Right atrium auricular region (tissue), 2 donors: ENCODE measurements at places on chromosomes 3 and 15. TPM values are rescaled to one million over a fixed set of nuclear protein-coding genes. Genes with fewer than 3 reads are reported as not detected.

DNA sequence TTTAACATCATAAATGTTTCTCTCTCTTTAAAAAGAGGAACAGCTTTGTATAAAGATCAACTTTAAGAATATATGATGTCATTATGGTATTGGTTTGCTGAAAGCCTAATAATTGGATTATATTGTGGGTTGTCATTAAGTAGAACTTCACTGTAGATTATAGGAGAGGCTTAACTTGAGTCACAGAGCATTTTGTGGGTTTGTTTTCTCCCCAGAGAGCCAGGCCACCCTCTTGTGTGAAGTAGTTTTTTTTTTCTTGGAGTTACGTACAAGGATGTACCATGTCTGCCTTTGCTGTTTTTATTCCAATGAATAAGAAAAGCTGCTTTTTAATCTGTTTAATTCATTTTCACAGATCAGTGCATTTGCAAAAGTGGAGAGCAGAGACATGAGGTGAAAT lies 354.8 kb upstream of the TBL1XR1 start:
- no peaks in the 10 kb centered on the region for H3K27me3 ChIP-seq
- no peaks in the 10 kb centered on the region for H3K36me3 ChIP-seq
- no peaks in the 10 kb centered on the region for H3K4me1 ChIP-seq
- H3K27ac ChIP-seq: no peak overlapping the region
- no peak overlapping the region for H3K4me3 ChIP-seq

- no peak overlapping the region for H3K4me3 ChIP-seq
- no peak overlapping the region for H3K27ac ChIP-seq
- no peaks in the 10 kb centered on the region for H3K36me3 ChIP-seq
- no peaks in the 10 kb centered on the region for H3K27me3 ChIP-seq
- H3K4me1 ChIP-seq: no peaks in the 10 kb centered on the region
Observed at GRCh38 chr3:156661155-156661554, 13.2 kb upstream of the TIPARP start.

C3orf20 gene
- total RNA-seq: not detected

DNA sequence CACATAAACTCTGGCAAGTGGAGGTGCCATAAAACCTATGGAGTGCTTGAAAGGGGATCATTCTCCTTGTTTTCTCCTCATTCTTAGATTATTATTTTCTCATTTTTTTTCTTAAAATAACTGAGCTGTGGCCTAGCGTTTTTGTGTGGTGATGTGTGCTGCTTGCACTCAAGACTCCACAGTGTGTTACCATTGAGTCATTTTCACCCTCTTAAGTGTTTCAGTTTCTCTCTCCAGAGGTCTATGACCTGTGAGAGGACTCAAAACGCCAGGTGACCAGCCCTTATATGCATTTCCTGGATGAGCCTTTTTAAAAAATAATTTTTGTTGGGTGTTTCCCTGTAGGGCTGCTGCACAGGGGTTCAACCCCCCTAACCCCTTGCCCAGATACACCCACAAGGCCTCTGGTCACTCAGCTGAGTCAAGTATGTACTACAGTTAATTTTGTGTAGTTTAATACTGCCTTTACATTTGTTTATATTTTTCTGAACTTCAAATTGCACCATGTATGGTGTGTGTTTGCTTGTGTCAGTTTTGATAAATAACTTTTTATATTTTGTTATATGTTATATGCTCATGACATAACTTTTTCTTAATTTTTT lies 15.4 kb upstream of the BTLA start:
- DNase-seq: no peak
- no peaks in the 10 kb centered on the region for H3K4me1 ChIP-seq
- no peak overlapping the region for H3K4me3 ChIP-seq

- H3K4me3 ChIP-seq: no peak overlapping the region
- H3K4me1 ChIP-seq: no peaks in the 10 kb centered on the region
Observed at GRCh38 chr3:11470031-11470853, 173.5 kb downstream of the VGLL4 start.

DNA sequence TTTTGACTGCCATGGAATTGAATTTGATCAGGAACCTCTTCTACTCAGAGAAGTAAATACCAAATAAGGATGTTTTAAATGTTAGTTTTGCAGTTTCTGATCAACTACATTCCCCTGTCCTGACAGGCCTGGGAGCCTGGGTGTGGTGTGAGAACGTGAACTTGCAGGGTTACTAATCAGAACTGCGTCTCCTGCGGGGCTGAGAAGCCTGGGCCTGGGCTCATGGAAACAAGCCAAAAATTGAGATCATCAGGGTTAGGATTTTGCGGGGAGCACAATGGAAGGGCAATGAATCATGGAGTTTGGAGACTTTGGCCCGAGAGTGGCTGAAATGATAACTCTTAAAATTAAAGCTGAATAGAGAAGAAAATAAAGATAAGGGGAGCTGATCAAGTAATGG lies 47.8 kb upstream of the C3orf70 start:
- no peak overlapping the region for H3K4me3 ChIP-seq
- no peaks in the 10 kb centered on the region for H3K27me3 ChIP-seq
- H3K27ac ChIP-seq: no peak overlapping the region
- no peaks in the 10 kb centered on the region for H3K36me3 ChIP-seq
- H3K4me1 ChIP-seq: no peaks in the 10 kb centered on the region
